CD8-positive, alpha-beta memory T cell (primary cell): ENCODE measurements at places on chromosomes 2 and 18. TPM values are rescaled to one million over a fixed set of nuclear protein-coding genes. Genes with fewer than 3 reads are reported as not detected.

GRCh38 chr2:58194458-58194857, 46.7 kb downstream of the FANCL start:
- no peak overlapping the region for H3K27ac ChIP-seq
- no peaks in the 10 kb centered on the region for H3K4me1 ChIP-seq
- DNase-seq = no peak
- no peaks in the 10 kb centered on the region for H3K36me3 ChIP-seq
- H3K27me3 ChIP-seq = no peaks in the 10 kb centered on the region
- H3K4me3 ChIP-seq = no peak overlapping the region

DNA sequence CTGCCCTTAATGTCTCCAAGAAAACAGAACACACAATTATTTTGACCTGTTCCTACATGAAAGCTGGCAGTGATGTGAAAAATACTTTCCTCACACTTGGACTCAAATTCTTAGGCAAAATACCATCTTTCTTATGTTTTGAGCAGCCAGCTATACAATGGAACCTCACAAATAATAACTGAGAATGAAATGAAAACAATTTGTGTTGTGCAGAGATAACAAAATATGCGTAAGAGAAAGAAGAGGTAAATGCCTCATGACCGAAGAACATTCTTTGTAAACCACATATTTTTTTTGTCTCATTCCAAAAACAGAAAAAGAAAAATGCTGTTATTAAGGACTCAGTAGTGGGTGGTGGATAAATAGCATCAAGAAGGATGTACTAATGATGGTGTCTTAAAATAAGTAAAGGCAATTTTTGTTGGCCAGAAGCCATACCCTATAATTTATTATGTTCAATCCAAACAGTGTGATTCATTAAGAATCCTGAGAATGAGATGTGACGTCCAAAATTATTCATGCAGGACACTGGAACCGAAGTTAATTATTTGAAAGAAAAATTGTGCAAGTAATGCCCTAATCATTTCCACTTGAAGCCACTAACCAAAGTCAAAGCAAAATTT, 193.0 kb upstream of the NETO1 start:
- no peak overlapping the region for H3K27ac ChIP-seq
- DNase-seq = no peak
- H3K4me1 ChIP-seq = no peaks in the 10 kb centered on the region
- no peak overlapping the region for H3K4me3 ChIP-seq
- no peaks in the 10 kb centered on the region for H3K27me3 ChIP-seq
- no peaks in the 10 kb centered on the region for H3K36me3 ChIP-seq

GRCh38 chr2:160257041-160257742, 57.1 kb upstream of the ITGB6 start:
- no peak overlapping the region for H3K4me3 ChIP-seq
- no peaks in the 10 kb centered on the region for H3K36me3 ChIP-seq
- no peaks in the 10 kb centered on the region for H3K4me1 ChIP-seq
- no peaks in the 10 kb centered on the region for H3K27me3 ChIP-seq

GRCh38 chr2:28350791-28351285, 41.8 kb upstream of the FOSL2 start:
- H3K4me3 ChIP-seq = no peak overlapping the region
- H3K27ac ChIP-seq = no peak overlapping the region
- H3K36me3 ChIP-seq = no peaks in the 10 kb centered on the region
- no peaks in the 10 kb centered on the region for H3K27me3 ChIP-seq
- DNase-seq = peak; percentile 37

DNA sequence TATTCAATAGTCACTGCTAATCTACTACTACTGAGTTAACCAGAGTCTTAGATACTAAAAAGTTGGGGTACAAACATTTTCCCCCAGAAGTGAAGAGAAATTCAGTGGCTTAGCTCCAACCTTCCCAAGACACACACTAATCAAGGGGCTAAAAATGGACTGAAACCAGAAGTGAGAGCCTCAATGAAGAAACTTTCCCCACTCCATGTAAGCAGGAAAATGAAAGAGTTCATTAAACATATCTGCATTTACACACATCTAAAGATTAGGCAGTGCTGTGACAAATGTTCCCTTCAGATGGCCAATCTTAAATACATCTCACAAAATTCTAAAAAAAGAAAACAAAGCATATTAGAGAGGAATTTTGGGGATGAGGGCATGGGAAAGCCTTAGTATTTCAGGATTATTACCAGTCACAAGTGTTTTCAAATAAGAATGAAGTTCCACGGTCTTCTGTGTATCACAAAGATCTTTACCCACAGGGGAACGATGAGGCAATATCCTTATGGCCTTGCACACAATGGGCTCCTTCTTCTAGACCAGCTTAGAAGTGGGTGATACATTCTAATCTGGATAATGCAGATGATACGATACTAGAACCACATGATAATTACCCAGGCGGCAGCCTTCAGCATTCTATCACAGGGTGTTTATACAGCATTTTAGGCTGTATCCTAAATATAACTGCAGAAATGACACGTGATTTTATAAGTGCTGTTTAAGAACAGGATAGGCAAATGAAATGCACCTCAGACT, 17.1 kb downstream of the ANKRD44 start:
- peak overlapping the region; percentile 15 for H3K27ac ChIP-seq
- peak overlapping the region; percentile 13 for H3K4me3 ChIP-seq
- DNase-seq = no peak
- no peaks in the 10 kb centered on the region for H3K27me3 ChIP-seq
- H3K4me1 ChIP-seq = peaks cover 94% of the 10 kb centered on the region
- H3K36me3 ChIP-seq = no peaks in the 10 kb centered on the region

DNA sequence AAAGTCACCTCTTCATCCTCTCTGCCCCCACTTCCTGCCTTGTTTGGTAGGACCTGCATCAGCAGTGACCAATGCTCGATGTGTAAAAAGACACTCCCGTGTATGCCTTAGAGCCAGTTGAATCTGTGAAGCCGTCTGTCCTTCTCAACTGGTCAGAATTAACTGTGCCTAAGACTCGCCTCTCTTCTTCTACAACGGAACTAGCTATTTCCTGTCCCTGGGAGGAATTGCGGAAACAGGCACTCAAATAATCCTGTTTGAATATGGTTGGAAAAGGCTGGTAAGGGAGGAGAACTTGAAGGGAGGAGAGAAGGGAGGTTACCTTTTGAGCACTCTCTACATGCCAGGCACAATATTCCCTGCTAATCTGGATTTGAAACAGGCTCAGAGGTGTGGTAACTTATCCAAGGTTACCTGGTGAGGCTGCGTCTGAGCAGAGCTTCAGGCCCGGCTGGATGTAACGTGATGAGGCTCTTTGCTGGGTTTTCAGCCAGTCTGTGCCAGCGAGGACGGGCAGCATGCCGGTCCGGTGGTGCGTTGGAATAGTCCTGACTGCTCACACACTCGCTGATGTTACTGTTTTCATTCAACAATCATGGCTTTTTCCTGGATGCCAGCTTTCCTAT, 127.0 kb downstream of the FAM168B start:
- no peaks in the 10 kb centered on the region for H3K36me3 ChIP-seq
- no peak for DNase-seq
- H3K27ac ChIP-seq = no peak overlapping the region
- H3K27me3 ChIP-seq = peaks cover 18% of the 10 kb centered on the region
- no peaks in the 10 kb centered on the region for H3K4me1 ChIP-seq

DNA sequence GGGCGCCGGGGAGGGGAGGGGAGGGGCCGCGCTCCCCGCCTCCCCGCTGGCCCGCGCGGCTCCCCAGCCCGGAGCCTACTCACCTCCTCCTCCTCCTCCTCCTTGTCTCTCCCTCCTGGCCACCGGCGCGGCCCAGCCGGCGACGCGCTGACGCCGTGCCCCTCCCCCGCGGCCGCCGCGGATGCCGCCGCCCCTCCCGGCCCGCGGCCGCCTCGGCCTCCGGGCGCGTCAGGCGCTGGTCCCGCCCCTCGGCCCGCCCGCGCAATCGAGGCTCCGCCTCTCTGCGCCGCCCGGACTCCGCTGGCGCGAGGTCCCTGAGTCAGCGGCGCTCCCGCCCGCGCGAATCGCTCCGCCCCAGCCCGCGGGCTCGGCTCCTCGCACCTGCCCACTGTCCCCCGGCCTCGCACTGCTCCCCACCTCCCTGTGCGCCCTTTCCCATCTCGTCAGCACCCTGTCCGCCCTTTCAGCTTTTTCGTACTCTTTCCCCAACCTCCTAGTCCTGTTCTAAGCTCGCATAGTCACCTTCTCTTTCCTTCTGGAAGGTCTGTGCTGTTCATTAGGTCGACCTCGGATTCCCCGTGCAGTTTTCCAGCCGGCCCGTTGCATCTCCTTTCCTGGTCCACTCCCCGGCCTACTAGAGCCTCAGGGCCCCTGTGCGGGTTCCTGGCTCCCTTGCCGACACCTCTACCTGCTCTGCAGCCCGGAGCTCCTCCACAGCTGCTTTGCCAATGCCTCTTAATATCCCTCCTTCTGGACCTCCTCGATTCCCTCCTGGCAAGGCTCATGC, 187.4 kb downstream of the ZEB2 start:
- H3K27ac ChIP-seq = peak overlapping the region; percentile 77
- H3K4me3 ChIP-seq = peak overlapping the region; percentile 71
- H3K27me3 ChIP-seq = no peaks in the 10 kb centered on the region
- H3K36me3 ChIP-seq = no peaks in the 10 kb centered on the region
- peak; percentile 90 for DNase-seq

GRCh38 chr18:77051581-77052296, 80.8 kb downstream of the MBP start:
- H3K4me3 ChIP-seq = no peak overlapping the region
- H3K27ac ChIP-seq = no peak overlapping the region
- peaks cover 57% of the 10 kb centered on the region for H3K4me1 ChIP-seq

DNA sequence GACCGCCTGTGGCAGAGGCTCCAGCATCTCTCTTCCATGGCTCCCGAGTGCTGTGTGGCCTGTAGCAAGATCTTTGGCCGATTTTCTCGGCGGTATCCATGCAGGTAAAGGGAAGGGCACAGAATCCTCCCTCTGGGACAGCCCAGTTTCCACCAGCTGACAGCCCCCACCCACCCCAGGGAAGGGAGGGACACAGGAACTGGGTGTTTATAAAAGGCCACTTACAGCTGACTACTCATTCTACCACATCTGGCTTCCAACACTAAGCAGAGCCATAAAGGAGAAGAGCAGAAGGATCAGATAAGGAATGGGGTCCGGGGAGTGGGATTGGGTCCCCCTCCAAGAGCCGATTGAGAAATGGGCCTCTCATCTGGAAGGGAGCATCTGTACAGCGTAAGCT, 20.2 kb downstream of the RUFY4 start:
- no peaks in the 10 kb centered on the region for H3K36me3 ChIP-seq
- H3K4me1 ChIP-seq = no peaks in the 10 kb centered on the region
- no peaks in the 10 kb centered on the region for H3K27me3 ChIP-seq
- no peak overlapping the region for H3K27ac ChIP-seq

NMS gene
- not detected for total RNA-seq

DSC3 gene
- total RNA-seq = not detected
